Activated T-helper 9 cell treated with anti-CD3 and anti-CD28 coated beads, Interleukin-2, amount 50 U/mL, for 16 hours (primary cell): ENCODE measurements at places on chromosomes 16 and 17.
A peak's percentile ranks its signal among the peaks of the same experiment; 100 is the strongest.

DNA sequence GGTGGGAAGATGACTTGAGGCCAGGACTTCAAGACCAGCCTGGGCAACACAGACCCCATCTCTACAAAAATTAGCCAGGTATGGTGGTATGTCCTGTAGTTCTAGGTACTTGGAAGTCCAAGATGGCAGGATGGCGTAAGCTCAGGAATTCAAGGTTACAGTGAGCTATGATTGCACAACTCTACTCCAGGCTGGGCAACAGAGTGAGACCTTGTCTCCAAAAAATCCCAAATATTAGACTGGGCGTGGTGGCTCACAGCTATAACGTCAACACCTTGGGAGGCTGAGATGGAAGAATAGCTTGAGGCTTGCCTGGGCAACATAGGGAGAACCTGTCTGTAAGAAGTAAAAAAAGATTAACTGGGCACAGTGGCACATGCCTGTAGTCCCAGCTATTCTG lies 30.8 kb downstream of the SUZ12 start:
- no peak for DNase-seq

GRCh38 chr17:28747801-28748750 lies 4.3 kb downstream of the TRAF4 start:
- no peak for DNase-seq

DNA sequence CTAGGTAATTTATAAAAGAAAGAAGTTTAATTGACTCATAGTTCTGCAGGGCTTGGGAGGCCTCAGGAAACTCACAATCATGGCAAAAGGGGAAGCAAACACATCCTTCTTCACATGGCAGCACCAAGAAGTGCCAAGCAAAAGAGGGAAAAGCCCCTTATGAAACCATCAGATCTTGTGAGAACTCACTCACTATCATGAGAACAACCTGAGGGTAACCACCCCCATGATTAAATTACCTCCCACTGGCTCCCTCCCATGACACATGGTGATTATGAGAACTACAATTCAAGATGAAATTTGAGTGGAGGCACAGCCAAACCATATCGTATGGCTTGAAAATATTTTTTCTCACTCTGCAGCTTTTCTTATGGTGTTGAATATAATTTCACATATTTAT lies 151.7 kb downstream of the ANKFN1 start:
- no peak for DNase-seq

DNA sequence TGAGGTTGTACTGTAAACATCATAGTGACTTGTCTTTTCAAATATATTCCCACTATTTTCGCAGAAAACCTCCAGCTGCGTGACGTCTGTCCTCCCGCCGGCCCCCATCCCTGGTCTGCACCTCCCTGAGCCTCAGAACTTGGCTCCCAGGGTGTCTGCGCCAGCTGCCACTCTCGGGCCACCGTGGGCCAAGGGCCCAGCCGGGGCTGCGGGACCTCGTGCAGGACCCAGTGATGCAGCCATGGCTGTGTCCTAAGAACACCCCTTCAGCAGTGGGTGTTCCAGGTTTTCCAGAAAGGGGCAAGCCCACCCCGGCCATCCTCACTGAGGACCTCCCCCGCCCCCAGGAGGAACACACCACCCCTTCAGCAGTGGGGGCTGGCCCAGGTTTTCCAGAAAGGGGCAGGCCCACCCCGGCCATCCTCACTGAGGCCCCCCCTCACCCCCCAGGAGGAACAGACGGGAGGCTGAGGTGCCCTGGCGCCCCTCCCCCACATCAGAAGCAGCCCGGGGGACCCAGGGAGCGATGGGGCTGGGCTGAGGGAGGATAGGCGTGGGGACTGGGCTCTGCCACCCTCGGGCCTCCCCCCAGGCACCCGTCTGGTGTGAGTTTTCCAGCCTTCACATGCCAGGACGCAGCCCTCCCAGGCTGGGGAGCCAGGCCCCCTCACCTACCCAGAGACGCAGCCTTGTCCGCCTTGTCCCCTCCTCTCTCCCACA lies 12.2 kb upstream of the ZFPM1 start:
- DNase-seq, result no peak

DNA sequence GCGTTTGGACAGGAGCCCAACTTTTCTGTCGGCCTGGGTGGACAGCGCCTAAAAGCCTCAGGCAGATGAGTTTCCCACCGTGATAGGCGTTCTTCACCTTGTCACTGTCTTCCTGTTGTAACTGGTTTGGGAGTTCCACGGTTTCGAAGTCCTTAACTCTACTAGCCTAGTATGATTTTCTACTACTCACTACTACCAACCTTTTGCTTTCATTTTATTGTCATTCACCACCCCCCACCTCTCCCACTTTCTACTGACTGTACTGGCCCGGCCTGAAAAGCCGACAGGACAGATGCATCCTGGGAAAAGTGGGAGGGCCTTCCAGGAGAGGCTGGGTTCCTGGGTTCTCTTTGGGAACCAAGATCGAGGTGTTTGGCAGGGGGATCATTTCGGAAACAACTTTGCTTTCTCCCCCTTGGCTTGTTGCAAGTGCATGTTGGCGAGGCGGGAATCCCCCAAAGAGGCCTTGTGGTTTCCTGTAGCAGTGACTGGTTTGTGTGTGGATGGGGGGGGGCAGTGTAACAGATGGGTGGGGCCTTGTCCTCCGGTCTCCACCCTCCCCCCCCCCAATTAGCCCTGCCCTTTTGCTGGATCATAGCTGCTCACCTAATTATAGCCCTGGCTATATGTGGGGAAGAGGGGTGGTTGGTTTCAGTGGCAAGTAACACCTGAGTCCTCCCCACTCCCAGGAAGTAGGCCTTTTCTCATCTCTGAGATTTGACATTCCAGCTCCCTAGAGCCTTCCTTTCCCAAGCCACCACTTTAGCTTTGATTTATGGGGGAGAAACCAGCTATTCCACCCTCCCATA lies 1.4 kb downstream of the EIF5A start:
- peak; percentile 79 for DNase-seq

DNA sequence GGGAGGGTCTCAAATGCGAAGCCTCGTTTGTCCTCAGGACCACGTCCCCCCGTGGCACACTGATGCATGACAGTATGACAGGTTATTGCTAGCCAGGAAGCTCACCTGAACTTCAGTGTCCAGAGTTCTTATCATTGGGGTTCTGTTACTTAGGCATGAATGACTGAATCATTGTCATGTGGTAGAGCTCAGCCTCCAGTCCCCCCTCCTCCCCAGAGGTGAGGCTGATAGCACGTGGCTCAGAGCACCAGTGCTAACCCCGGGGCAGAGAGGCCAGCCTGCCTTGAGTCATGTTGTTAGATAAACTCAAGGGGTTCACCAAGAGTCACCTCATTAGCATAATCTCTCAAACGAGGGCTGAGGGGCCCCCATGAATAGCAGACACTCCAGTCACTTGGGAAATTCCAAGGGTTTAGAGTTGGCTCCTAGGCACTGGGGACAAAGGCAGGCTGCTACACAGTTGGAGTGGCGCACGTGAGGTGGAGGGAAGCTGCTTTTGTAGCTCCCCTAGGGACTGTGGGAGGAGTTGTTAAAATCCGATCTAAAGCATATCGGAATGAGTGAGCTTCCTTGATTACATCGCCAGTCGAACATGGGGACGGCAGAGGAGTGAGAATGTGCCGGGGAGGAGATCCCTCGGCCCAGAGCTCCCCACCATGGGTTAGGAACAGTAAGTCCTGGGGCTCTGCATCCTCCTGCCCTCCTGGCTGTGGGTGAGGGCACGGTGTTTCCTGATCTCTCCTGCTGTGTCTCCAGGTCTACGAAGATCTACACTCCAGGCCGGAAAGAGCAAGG lies 18.2 kb downstream of the DHX38 start:
- no peak for DNase-seq

DNA sequence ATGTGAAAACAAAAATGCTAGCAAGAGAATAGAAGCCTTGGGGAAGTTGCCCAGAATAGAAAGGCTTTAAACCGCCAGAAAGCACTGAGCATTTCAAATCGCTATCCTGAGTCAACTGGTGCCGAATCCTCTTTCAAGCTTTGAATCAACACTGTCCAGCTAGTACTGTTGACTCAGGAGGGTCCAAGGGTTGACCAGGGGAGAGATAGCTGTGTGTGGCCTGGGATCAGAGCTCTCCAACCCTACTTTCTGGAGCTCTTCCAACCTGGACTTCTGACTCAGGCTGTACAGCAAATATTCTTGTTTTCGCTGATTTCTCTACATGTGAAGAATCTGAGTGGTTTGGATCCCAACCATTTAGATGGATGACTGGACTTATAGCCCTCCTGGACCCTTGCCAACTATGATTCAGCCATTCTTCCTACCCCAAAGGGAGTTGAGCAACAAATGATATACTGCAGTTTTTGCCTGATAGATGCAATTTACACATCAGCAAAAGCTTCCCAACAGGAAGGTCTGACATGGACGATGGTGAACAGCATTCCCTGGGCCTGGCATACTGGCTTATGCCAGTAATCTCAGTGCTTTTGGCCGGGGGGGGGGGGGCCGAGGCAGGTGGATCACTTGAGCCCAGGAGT lies 154.0 kb upstream of the SDK2 start:
- DNase-seq, result no peak

DNA sequence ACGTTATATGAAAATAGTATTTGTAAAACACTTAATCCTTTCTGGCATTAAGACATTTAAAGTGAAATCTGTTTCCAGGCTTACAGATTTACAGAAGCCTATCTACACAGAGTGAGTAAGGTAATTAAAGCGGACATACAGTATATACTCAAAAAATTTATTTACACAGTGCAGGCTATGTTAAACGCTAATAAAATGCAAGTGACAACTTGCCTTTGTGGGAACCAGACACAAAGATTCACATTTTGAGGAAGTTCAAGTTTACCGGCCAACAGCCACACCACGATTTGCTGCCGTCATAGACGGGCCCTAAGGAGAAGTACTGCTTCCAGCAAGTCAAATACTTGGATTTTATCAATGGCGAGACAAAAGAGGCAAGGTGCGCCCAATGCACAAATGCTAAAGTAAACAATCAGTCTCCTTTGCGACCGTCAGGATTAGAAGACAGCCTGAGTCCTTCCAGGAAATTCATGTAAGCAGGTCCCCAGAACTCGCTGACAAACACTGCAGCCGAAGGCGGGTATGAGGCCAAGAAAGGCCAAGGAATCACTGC lies 801 bp downstream of the VPS35 start:
- DNase-seq, result no peak

GRCh38 chr17:50841277-50841948 lies 6.0 kb downstream of the WFIKKN2 start:
- no peak for DNase-seq

DNA sequence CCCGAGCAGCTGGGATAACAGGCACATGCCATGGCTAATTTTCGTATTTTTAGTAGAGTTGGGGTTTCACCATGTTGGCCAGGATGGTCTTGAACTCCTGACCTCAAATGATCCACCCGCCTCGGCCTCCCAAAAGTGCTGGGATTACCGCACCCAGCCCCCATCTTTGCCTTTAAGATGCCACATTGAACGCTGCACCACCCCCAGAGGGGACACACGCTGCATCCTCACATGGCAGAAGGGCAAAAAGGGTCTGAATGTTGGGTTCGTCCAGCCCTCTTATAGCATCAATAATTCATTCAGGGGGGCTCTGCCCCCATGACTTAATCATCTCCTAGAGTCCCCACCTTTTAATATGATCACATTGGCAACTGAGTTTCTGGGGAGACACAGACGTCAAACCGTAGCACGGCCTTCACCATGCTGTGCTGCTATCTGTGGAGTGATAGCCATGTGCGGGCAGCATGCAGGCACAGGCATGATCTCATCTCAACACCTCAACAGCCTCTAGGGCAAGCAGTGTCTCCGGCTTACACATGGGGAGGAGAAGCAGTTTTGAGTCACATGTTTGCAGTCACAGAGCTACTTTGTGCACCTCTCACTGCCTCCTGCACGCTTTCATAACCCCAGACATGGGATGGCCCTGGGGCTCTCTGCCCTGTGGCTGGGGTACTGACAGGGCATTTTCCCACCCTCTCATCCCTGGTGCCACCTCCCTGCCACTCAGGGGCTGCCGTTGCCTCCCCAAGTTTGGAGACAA lies 30.0 kb downstream of the IL21R start:
- no peak for DNase-seq

- no peak for DNase-seq
Measured at GRCh38 chr16:65665586-65665985, 543.7 kb upstream of the CDH11 start.

DNA sequence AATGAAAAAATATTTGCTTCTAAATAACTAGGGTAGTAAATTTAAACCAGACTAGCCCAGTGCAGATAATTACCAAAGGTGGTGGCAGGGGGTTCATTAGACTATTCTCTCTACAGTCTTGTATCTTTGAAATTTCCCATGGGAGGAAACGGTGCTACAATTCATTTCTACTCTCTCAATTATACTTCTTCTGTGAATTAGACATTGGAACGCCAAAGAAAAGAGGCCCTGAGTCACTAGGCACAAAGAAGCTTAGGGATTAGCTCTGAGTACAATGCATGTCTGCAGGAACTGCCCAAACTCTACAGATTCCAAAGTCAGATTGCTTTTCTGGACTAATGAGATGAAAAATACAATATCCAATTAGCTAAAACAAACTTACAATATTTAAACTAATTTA lies 30.7 kb upstream of the ARL6IP1 start:
- DNase-seq, result no peak

DNA sequence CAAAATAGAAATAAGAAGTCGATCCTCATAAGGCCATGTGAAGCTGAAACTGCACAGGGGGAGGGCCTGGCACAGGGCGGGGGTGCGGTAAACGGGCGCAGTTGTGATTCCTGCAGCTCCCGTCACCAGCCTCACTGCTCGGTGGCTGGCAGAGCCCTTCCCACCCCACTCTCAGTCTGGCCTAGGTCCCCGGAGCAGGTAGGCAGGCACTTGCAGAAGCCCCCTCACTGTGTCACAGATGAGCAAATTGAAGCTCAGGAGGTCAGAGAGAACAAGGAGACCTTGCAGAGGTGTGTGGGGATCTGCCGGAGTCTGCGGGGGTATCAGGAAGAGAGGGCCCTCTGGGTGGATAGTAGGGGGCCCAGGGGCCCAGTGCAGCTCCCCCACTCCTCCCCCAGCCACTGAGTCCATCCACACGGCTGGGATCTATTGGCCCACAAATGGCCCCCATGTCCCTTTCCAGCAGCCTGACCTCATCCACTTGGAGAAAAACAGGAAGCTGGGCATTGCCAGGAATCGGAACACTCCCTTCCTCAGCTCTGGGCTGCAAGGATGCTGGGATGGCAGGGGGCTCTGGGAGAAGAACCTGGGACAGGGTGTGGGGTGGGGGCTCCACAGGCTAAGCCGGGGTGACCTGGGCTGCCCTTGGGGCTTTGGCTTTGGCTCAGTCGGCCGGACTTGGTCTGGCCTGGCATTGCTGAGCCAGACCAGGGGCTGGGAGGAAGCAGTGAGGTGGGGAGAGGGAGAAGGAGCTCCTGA lies 21.4 kb upstream of the MAP3K14 start:
- no peak for DNase-seq

DNA sequence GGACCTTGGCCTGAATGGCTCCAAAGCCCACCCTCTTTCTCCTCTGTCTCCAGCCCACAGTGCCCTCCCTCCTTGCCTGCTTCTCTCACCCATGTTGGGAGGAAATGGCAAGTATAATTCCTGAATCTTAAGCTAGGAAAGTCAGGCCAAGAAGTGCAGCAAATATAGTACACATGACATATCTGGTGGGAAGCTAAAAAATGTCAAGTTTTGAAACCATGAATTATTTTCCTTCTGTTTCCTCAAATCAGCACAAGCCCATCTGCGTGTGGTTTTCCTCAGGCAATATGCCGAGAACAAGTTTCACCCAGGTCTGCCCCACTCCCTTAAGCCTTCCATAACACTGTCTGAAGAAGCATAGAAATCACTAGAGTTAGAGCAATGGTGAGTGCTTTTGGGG lies 502.8 kb upstream of the CDH11 start:
- no peak for DNase-seq
